Liver (tissue), 10 donors: ENCODE measurements at places on chromosomes 7 and 10.
A peak's percentile ranks its signal among the peaks of the same experiment; 100 is the strongest.

DNA sequence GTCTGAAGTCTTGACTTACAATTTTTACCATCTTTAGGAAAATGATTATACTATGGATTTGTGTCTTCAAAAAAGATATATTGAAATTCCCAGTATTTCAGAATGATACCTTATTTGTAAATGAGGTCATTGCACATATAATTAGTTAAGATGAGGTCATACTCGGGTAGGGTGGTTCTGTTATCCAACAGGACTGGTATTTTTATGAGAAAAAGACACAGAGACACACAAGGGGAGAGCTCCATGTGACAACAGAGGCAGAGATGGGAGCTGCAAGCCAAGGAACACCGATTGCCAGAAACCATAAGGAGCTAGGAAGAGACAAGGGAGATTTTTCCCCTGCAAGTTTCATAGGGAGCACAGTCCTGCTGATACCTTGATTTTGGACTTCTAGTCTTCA lies 356.9 kb downstream of the ARL4A start:
- no peaks in the 10 kb centered on the region for H3K36me3 ChIP-seq
- DNase-seq: no peak
- no peaks in the 10 kb centered on the region for H3K4me1 ChIP-seq
- no peaks in the 10 kb centered on the region for H3K27me3 ChIP-seq

DNA sequence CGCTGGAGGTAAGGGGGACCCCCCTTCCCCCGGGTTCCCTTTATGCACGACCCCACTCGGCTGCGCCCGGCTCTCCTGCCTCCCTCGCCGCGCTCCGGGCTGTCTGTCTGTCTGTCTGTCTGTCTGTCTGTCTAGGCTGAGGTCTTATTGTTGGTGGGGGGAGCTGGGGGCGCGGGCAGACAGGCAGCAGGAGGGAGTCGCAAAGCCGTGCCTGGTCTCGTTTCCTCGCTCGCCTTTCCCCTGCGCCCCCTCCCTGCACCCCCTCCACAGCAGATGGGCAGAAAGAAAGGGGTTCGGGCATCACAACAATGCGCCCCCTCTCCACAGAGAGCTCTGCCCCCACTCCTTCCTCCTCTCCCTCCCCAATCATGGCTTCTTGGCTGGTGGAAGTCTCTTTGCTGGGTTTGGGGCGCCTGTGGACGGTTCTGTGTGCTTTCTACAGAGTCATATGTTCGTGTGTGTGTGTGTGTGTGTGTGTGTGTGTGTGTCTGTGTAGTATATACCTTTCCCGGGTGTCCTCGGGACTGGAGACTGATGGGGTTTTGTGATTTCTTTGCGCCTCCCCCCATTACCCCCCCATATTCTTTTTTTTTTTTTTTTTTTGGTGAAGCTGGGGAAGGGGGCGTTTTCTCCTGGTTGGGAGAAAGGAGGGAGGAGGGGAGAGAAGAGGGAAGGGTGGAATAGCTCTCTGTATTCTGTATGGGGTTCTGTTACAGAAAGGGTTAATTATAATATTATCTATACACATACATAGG lies 1.9 kb downstream of the AUTS2 start:
- H3K36me3 ChIP-seq: no peaks in the 10 kb centered on the region
- H3K27me3 ChIP-seq: no peaks in the 10 kb centered on the region
- H3K27ac ChIP-seq: no peak overlapping the region
- no peak for DNase-seq

DNA sequence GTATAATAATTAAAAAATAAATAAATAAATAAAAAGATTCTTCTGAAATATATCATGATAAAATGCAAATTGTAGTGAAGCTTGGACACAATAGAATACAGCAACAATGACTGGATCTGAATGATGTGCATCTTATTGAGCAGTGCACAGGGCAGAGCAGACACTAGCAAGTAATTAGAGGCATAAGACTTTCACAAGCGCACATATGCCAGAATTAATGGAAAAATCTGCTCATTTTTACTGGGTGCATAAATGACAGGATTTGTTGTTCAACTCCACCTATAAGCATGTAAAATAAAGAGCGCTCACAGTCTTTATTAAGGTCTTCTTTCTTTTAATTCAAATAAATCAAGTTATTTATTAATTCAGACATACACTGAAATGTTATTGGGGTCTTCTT lies 125.0 kb downstream of the DPY19L1 start:
- no peak overlapping the region for H3K27ac ChIP-seq
- no peaks in the 10 kb centered on the region for H3K27me3 ChIP-seq
- no peak overlapping the region for H3K4me3 ChIP-seq
- DNase-seq: no peak
- H3K4me1 ChIP-seq: no peaks in the 10 kb centered on the region

DNA sequence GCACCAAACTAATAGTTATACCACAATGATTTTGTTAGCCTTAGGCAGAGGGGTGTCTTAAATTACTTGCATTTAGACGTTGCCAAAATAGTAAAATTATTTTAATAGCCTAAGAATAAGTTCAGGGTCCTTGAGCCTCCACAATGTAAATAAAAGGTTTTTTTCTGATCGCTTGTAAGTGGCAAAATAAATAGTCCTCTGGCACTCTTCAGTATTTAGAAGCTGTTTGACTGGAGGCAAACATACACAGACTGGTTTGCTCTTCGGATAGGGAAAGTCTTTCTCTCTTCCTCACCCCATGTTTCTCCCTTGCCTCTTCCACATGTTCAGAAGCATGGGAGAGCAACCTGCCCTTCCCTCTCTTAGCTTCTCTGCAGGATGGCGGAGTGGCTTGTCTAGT lies 49.5 kb upstream of the FAM180A start:
- no peak overlapping the region for H3K4me3 ChIP-seq
- peaks cover 10% of the 10 kb centered on the region for H3K4me1 ChIP-seq
- H3K27me3 ChIP-seq: peaks cover 6% of the 10 kb centered on the region
- H3K36me3 ChIP-seq: no peaks in the 10 kb centered on the region

GRCh38 chr10:60114765-60115586 lies 208.6 kb upstream of the CCDC6 start:
- no peaks in the 10 kb centered on the region for H3K36me3 ChIP-seq
- H3K27ac ChIP-seq: no peak overlapping the region
- H3K4me1 ChIP-seq: no peaks in the 10 kb centered on the region
- no peak overlapping the region for H3K4me3 ChIP-seq
- DNase-seq: no peak
- no peaks in the 10 kb centered on the region for H3K27me3 ChIP-seq

- no peak for DNase-seq
- H3K4me1 ChIP-seq: peaks cover 6% of the 10 kb centered on the region
- H3K27me3 ChIP-seq: no peaks in the 10 kb centered on the region
- H3K27ac ChIP-seq: no peak overlapping the region
- H3K36me3 ChIP-seq: no peaks in the 10 kb centered on the region
Observed at GRCh38 chr10:16814012-16814411, 3.2 kb downstream of the RSU1 start.

GRCh38 chr10:27285093-27285492 lies 44.5 kb upstream of the ACBD5 start:
- no peaks in the 10 kb centered on the region for H3K36me3 ChIP-seq
- H3K4me3 ChIP-seq: no peak overlapping the region
- peaks cover 3% of the 10 kb centered on the region for H3K4me1 ChIP-seq
- DNase-seq: no peak
- no peak overlapping the region for H3K27ac ChIP-seq

GRCh38 chr10:93402192-93402591 lies 79.9 kb downstream of the MYOF start:
- no peak for DNase-seq
- H3K36me3 ChIP-seq: no peaks in the 10 kb centered on the region
- no peak overlapping the region for H3K4me3 ChIP-seq
- H3K27me3 ChIP-seq: no peaks in the 10 kb centered on the region

DNA sequence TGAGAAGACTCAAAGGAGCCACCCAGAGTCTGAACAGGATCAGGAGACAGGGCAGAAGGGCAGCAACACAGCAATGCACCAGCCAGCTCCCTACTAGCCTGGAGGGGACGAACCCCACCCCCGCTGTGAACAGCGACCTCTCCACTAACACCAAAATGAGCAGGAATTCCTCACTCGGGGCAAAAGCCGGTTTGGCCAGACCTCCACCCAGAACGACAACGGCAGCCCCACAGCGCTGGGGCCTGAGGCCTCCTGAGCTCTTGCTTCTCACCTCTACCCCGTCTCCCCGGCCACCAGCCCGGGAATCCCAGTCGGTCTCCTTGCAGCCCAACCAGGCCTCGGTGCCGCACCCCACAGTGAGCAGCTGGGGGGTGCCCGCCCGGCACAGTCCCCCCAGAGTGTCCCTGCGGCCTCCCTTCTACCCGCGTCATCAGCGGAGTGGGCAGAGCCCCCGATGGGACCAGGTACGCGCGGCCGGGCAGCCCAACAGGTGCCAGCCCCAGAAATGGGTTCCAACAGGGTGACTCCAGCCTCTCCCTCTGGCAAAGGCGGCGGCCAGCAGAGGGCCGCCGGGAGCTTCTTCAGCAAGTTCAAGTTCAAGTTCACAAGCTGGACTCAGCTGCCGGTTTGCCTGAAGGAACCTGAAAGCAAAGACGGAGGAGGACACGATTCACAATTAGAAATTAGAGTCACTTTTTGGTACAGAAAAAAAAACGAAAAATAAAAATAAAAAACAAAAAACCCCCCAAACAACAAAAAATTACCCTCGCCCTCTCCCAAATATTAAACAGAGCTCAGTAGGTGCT lies 129.0 kb downstream of the MARCHF5 start:
- no peak overlapping the region for H3K4me3 ChIP-seq
- peak; percentile 38 for DNase-seq
- no peaks in the 10 kb centered on the region for H3K36me3 ChIP-seq
- no peaks in the 10 kb centered on the region for H3K27me3 ChIP-seq

GRCh38 chr10:86139066-86139657 lies 227.4 kb downstream of the GRID1 start:
- H3K27me3 ChIP-seq: no peaks in the 10 kb centered on the region
- no peak overlapping the region for H3K4me3 ChIP-seq
- no peak overlapping the region for H3K27ac ChIP-seq
- no peaks in the 10 kb centered on the region for H3K4me1 ChIP-seq

DNA sequence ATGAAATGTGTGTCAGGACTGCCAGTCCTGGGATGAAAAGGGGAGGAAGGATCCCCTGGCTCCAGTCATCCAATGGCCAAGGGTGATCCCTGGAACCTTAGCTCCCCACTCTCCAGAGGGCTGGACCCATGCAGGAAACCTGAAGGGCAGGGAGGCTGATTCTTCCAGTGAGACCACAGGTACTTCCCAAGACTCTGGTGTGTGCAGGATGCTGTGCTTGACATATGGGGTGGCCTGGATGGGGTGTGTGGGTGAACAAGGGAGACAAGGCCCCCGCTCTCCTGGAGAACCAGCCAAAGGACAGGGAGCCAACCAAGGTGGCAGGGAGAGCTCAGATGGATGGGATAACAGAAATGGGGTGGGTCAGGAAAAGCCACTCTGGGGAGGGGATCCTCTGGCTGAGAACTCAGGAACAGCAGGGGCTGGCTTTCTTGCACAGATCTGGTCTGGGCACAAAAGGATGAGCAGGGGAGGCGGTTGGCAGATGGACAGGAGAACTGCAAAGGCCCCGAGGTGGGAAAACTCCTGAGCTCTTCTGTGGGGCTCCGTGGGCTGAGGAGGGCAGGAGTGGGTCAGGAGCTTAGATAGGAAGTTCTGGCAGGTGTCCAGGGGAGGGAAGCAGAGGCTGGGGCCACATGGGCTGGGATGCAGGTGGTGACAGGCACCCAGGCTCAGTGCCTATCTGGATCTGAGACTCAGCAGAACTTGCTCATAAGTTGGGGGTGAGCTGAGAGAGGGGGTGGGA lies 100.6 kb downstream of the ARHGAP22 start:
- H3K27ac ChIP-seq: no peak overlapping the region
- no peak overlapping the region for H3K4me3 ChIP-seq
- no peaks in the 10 kb centered on the region for H3K36me3 ChIP-seq

DNA sequence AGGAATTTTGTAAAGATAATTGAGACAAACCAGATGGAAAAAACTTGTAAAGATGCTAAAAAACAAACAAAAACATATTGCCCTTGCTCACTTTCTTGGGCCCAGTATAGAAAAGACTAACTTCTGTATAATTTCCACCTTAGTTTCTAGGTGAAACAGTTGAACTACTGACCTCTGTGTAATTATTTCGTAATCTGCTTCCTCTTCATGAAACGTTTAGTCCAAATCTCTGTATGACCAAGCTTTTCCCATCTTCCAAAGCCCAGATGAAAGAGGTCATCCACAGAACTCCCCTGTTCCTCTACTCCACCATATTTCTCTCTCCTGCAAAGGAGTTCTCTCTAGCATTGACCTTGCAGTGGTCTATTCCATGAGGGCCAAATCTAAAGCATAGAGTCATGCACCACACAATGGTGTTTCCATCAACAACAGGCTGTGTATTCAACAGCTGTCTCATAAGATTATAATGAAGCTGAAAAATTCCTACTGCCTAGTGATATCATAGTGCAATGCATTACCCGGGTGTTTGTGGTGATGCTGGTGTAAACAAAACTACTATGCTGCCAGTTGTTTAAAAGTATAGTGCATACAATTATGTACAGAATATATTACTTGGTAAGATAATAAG lies 647.6 kb downstream of the TNS3 start:
- peaks cover 17% of the 10 kb centered on the region for H3K4me1 ChIP-seq
- no peaks in the 10 kb centered on the region for H3K36me3 ChIP-seq
- H3K27ac ChIP-seq: no peak overlapping the region
- H3K4me3 ChIP-seq: no peak overlapping the region

GRCh38 chr7:73986158-73986631 lies 41.8 kb upstream of the ELN start:
- no peak overlapping the region for H3K4me3 ChIP-seq
- H3K27ac ChIP-seq: no peak overlapping the region
- DNase-seq: no peak
- no peaks in the 10 kb centered on the region for H3K36me3 ChIP-seq
- H3K4me1 ChIP-seq: no peaks in the 10 kb centered on the region
- H3K27me3 ChIP-seq: no peaks in the 10 kb centered on the region

DNA sequence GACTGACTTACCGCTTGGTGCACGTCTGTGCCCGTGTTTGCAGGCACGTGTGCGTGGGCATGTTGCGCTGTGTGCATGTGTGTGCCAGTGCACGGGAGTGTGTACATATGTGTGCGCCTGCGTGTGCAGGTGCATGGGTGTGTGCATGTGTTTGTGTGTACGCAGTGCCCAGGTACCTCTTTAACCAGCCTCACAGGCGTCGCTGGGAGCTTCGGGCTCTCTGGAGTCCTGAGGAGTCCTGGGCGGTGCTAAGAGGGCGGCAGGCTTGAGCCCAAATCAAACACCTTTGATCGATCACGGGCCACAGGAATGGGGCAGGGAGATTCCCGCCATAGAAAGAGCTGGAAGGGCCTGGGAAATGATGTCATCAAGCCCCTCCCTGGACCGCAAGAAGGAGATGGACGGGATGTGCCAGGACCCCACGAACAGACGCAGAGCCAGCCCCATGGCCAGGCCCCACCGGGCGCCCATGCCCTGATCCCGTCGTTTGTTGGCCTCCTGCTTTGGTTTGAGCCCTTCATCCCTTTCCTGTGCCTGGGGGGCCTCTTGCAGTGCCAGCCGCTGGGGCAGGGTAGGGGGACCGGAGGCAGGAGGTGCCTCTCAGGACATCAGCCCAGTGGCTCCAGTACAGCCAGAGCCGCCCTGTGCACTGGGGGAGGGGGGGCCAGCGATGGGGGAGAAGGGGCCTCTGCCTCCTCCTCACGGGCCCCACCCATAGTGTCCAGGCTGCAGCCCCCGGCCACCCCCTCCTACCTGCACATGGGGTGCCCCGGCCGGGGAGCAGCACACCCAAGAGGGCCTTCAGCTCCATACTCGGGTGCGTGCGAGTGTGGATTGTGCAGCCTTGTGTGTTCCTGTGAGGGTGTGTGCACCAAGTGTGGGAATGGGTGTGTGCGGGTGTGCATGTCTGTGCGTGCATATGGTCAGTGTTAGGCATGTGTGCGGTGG lies 5.8 kb downstream of the KNDC1 start:
- H3K4me3 ChIP-seq: no peak overlapping the region
- H3K27me3 ChIP-seq: no peaks in the 10 kb centered on the region
- no peak for DNase-seq
- no peaks in the 10 kb centered on the region for H3K36me3 ChIP-seq
- peaks cover 27% of the 10 kb centered on the region for H3K4me1 ChIP-seq
